ENCODE measurements at places on chromosomes 1 and 21.
A peak's percentile ranks its signal among the peaks of the same experiment; 100 is the strongest.

DNA sequence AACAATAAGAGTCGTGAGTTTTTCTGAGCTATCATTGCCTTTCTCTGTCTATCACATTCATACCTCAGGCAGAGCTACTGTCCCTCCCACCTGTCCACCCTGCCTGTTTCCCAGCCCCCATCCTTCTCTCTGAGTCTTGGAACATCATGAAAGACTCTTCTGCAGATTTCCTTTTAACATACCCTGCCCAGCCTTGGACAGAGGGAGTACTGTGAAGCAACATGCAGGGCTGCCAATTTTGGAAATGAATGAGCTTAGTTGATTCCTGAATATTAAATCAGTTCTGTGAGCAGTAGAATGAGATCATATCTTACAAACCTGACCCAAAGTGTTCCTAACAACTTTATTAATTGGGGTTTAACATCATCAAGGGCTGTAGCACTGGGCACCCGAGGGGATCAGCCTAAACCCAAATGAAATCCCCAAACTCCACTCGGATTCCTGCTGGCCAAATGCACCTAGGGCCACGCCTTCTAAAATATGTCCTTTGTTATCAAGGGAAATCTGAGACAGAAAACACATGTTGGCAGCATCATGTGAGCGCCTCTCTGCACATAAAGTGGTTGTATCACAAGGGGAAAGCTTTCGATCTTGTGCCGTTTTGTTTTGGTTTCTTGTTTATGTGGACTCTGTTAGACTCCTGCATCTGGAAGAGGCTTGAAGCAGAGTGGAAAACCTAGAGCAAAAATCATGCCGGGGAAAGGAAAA is 357.6 kb downstream of the KIF26B start:
- peak; percentile 48 for DNase-seq

DNA sequence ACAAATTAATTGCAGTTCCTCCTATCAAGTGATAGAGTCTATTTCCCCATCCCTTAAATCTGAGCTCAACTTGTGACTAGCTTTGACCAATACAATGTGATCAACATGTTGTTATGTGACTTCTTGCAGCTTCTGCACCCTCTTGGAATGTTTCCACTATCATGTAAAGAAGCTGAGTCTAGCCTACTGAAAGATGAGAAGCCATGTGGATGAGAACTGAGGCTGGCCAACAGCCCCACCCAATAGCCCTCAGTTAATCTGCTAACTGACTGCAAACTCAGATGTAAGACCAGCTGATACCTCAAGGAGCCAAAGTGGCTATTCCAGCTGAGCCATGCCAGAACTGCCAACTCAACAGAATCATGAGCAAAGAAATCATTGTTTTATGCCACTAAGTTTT is 44.0 kb downstream of the LYST start:
- no peak for DNase-seq

DNA sequence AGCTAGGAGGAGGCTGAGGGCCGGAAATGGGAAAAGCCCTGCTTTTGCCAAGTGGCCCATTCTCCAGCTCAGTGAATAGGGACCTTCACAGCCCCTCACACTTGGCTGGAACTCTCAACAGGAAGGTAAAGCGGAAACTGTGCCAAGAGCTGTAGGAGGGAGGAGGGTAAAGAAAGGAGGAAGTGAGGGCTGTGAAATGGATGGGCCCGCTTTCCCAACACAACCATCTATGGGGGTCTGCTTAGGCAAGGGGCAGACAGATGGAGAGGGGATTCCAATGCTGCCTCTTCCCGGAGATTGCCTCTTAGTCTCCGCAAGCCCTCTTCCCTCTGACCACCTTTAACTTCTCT is 5.2 kb downstream of the INKA2 start:
- no peak for DNase-seq

DNA sequence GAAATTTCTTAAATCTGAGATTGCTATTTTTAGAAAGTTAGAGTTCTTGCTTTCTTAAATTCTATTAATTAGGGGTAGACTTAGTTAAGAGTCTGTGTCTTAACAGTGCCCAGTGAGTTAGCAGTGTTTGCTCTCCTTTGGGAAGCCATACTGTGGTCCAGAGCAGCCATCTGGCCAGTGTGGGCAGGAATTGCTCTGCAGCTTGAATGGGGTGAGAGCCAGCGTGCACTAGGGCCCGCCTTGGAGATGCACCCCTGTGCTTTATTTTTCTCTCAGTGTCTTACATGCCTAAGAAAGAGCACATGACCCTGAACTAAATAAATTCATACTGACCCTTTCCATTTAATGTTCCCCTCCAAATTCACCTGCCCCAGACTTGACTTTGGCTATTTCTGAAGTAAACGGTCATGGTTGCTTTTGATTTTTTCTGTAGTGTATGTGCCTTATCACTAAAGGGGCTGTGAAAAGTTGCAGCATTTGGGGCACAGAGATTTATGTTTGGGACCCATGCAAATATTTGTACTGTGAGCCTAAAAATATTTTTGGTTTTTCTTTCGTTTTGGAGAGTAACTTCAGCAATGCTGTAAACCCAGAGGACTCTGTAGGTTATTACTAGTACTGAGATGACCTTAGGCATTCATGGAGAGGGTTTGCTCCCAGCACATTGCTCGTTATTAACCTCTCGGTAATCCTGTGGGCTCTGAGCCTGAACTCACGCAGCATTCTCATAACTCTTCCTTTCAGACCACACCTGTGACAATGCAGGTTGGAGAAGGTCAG is 21.3 kb upstream of the KCNQ4 start:
- DNase-seq, result no peak

- no peak for DNase-seq
Observed at GRCh38 chr1:8155528-8156186, 129.5 kb upstream of the ERRFI1 start.

GRCh38 chr1:216765346-216766300 is 42.4 kb upstream of the ESRRG start:
- DNase-seq, result no peak

DNA sequence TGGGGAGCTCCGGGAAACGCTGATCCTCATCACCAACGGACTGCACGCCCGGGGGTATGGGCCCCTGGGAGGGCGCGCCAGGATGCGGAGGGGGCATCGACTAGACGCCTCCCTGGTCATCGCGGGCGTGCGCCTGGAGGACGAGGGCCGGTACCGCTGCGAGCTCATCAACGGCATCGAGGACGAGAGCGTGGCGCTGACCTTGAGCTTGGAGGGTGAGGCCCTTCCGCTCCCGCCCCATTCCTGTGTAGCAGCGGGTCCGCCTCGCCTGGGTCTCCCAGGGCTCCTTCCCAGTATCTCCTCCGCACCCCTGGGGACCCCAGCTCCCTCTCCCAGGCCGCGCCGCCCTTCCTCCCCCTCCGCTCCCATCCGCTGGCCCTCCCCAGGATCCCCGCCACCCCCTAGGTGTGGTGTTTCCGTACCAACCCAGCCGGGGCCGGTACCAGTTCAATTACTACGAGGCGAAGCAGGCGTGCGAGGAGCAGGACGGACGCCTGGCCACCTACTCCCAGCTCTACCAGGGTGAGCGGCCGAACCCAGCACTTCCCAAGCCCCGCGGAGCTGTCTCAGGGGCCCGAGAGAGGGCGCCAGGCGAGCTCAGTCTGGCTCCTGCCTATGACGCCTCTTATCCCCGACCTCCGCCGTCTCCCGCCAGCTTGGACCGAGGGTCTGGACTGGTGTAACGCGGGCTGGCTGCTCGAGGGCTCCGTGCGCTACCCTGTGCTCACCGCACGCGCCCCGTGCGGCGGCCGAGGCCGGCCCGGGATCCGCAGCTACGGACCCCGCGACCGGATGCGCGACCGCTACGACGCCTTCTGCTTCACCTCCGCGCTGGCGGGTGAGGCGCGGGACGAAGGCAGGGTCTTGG is 5.0 kb downstream of the HAPLN2 start:
- no peak for DNase-seq

- peak; percentile 85 for DNase-seq
Observed at GRCh38 chr1:24289937-24290595, 29.1 kb upstream of the GRHL3 start.

DNA sequence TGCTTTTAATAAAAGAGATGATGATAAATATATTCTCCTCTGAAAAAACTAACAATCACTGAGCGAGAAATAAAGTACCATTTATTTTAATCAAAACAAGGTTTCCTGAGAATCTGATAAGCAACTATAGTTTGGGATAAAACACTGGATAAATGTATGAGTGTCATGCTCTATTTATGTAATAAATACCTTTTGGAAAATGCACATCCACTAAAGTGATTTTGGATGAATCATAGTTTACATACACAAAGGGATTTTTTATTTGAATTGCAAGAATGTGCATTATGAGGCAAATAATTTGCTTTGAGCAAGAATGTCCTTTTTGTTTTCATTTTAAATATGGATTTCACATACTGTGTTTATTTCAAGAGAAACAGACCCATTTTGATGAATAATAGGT is 1483.5 kb downstream of the MRPL39 start:
- no peak for DNase-seq

- no peak for DNase-seq
Observed at GRCh38 chr1:8142955-8143629, 117.0 kb upstream of the ERRFI1 start.

DNA sequence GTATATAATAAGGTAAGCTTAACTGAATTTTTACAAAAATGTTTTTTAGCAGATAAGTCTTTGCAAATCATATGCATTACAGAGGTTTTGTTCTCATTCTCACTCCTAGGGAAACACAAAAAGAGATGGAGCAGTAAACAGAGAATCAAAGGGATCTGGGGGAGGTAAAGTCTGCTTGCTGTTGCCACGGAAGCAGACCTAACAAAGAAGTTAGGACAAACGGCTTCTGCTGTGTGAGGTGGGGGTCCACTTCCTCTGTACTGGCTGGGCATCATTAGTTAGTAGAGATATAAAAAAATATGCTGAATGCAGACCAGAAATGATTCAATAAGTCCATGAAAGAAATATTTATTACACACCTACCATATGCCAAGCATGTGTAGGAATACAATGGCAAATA is 34.2 kb downstream of the GJA5 start:
- no peak for DNase-seq

DNA sequence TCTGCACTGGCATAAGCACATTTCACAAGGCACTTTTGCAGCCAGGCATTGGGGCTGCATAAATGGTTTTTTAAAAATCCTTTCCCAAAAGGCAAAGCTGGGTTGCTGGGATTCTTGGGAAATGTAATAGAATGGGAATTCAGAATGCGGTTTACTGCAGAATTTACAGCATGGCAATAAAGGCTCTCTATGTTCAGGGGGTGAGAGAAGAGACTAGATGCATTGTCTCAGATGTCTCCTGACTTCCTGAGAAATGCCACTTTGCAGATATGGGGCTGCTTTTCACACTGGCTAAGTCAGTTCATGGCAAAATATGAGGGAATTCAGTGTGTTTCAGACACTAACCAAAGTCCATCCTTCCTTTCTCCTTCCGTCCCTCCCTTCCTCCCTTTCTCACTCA is 13.5 kb downstream of the FCGR2B start:
- no peak for DNase-seq

- no peak for DNase-seq
Observed at GRCh38 chr21:14875704-14876523, 188.9 kb downstream of the NRIP1 start.

- DNase-seq, result no peak
Observed at GRCh38 chr1:197841883-197842553, 60.4 kb upstream of the C1orf53 start.

GRCh38 chr21:16426936-16427335 is 697.2 kb downstream of the USP25 start:
- no peak for DNase-seq

DNA sequence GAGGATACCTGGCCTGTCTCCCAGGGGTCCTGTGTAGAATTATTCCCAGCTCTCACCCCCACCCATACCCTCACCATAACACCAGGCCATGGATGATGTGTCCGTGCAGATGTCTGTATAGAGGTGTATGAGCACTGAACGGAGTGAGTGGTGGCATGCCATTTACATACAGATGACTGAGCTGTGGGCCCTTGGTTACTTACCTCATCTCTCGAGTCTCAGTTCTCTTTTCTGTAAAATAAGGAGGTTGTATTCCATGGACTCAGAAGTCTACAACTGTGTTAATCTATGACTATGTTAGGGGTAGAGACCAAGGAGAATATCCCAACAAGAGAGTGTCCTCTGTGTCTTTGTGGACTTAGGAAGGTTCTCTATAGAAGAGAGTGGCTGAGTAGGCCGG is 65.6 kb upstream of the CD1D start:
- no peak for DNase-seq

GRCh38 chr21:33949516-33950430 is 34.2 kb upstream of the ATP5PO start:
- no peak for DNase-seq

- DNase-seq, result no peak
Observed at GRCh38 chr1:202807451-202807925, 733 bp downstream of the KDM5B start.

DNA sequence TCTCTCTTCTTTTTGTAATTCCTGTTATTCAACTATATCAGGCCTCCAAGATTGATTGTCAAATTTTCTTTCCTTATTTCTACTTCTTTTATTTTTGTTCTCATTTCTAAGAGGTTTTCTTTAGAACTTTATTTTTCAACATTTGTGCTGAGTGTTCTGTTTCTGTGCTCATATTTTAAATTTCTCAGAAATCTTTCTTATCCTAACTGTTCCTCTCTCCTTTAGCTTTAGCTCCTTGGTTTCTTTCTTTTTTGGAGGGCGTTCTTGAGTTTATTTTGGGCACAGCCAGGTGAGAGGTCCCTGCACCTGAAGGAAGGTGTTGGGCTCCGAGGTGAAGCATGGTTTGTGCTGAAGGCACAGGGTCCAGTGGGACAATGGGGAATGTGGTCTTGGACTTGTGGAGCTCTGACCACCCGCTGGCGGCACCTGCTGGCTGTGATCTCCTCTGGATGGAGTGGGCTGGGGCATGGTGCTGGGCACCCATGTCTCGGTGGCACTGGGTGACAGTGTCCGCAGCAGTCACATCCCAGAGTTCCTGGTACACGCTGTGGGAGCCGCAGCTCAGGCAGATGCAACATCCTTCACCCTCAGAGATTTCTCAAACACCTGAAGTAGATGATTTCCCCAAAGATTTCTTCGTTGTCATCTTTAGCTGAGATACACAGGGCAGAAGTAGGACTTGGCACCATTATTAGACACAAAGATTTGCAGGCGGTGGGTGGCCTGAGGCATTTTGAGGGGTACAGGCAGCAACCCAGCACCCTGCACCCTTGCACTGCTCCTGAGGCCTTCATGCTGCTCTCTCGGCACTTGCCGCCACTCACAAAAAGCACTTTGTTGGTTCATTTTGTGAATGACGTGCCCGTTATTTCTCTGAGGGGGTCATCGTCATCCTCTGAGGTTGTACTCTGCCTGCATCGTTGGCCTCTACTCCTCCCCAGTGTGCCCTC is 38.2 kb upstream of the DIP2A start:
- DNase-seq, result no peak
